Central memory CD8-positive, alpha-beta T cell (primary cell): ENCODE measurements at places on chromosomes 2 and 18.

- DNase-seq: no peak
These were observed 62.1 kb downstream of the LRRFIP1 start for GRCh38 chr2:237689336-237690131.

DNA sequence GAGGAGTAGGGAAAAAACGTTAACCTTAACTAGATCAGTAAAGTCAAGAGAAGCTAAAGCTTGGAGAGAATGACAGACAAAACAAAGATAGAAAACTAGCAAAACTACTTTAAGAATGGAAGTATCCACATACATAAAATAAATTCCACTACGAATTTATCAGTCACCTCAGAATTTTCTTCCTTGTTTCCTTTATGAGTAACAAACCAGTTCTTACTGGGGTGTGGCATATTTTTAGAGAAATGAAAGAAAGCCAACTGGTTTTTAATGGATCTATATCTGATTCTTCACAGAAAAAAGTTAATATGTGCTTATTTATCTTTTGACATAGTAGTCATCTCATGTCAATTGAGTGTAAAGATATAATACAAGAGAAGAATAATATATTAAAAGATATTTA is 2033.7 kb upstream of the CELF4 start:
- no peak for DNase-seq

- DNase-seq: no peak
These were observed 259.0 kb upstream of the HNMT start for GRCh38 chr2:137705296-137705695.

DNA sequence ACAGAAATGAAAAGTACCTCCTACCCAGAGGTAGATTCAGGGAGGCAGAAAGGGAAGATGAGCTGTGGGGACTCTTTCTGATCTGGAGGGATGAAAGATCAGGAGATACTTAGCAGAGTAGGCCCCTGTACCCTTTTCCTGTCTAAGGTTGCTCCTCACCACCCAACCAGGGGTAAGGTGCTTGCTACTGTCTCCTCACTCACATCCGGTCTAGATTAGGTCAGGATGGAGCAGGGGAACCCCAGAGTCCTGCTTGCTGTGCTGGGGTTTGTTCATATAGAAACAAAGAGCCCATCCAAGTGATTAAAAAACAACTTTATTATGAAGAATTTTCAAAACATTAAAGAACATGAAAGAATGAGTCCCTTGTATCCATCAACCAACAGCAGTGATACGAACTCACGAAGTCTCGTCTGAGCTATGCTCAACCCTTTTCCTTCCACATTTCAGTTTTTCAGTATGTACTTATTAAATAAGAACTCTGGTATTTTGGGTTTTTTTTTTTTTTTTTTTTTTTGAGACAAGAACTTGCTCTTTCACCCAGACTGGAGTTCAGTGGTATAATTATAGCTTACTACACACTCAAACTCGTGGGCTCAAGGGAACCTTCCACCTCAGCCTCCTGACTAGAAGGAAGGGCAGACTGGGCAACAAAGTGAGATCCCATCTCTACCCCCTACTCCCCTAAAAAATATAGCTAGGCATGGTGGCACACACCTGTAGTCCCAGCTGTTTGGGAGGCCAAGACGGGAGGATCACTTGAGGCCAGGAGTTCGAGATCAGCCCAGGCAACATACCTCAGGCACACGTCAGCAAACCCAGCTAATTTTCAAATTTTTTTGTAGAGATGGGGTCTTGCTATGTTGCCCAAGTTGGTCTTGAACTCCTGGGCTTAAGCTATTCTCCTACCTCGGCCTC is 28.5 kb upstream of the MCFD2 start:
- DNase-seq: no peak

- no peak for DNase-seq
These were observed 92.9 kb upstream of the WDR75 start for GRCh38 chr2:189348369-189348768.

- DNase-seq: no peak
These were observed 192.6 kb upstream of the GLI2 start for GRCh38 chr2:120542911-120543527.

- DNase-seq: no peak
These were observed 77.4 kb upstream of the ARHGAP28 start for GRCh38 chr18:6652098-6652497.

DNA sequence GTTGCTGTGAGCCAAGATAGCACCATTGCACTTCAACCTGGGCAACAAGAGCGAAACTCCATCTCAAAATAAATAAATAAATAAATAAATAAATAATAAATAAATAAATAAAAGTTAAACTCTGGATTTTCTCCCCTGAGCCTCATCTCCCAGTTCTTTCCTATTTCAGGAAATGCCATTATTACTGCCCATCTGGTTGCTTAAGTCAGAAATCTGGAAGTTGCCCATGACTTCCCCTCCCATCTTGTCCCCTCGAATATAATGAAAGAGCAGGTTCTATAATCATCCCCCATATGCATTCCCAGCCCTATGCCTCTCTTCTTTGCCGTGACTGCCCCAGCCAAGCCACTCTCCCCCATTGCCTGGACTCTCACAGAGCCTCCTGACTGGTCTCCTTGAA is 4.2 kb upstream of the PSD4 start:
- no peak for DNase-seq

DNA sequence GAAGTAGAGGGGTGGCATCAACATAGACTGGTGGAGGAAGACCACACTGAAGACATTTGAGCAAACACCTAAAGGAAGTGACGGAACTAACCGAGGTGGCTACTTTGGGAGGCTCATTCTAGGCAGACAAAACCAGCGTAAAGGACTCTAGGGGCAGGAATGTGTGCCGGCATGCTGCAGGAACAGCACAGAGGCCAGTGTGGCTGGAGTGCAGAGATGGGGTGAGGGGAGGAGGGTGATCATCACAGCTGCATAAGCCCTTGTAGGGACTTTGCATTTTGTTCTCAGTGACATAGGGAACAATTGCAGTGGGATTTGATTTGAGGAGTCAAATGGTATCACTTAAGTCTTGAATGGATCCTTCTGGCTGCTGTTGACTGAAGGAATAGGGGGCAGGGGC is 253.5 kb downstream of the NCKAP5 start:
- DNase-seq: no peak

DNA sequence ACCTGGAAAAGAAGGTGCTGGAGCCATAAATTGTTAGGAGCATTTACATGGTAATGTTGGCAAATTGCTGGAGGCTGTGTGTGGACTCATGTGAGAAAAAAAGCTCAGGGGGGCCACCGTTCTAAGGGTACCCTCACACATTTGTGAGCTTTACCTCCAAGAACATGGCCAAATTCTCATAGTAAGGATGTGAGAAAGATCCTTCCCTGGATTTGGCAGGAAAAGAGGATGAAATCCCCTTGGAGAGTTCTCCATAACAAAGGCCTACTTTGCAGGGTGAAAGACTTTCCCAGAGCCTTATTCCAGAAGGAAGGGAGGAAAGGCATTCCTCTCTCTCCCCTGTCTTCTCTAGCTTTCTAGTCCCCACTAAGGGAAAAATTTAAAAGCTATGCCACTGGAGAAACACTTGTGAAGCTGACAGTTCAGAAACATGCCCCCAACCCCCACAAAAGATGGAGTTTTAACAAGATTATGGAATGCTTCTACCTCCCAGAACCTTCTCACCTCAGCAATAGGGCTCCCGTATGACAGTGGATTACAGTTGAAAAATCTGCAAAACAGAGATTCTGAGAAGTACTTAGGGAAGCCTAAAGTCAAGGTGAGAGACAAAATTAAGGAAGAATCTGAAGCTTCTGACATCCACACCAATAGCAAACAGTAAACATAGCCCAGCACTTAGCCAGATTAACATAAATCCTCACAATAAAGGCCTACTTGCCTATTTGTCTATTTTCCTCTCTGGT is 20.2 kb upstream of the ERMN start:
- DNase-seq: no peak

- DNase-seq: no peak
These were observed 343.5 kb downstream of the RBM43 start for GRCh38 chr2:150917961-150918713.

- no peak for DNase-seq
These were observed 66.1 kb downstream of the RBBP8 start for GRCh38 chr18:22999212-22999611.

GRCh38 chr2:174051741-174052583 is 86.8 kb upstream of the SP3 start:
- no peak for DNase-seq

GRCh38 chr18:23087352-23087751 is 47.9 kb upstream of the CABLES1 start:
- no peak for DNase-seq

- peak; percentile 54 for DNase-seq
These were observed 1.6 kb upstream of the PSTPIP2 start for GRCh38 chr18:46073474-46074331.

GRCh38 chr18:26453386-26453901 is 94.9 kb downstream of the KCTD1 start:
- no peak for DNase-seq

GRCh38 chr2:43332653-43333052 is 106.2 kb upstream of the ZFP36L2 start:
- no peak for DNase-seq

GRCh38 chr2:6054161-6054671 is 362.0 kb downstream of the SOX11 start:
- DNase-seq: no peak

GRCh38 chr2:105610576-105611332 is 134.0 kb upstream of the NCK2 start:
- no peak for DNase-seq

DNA sequence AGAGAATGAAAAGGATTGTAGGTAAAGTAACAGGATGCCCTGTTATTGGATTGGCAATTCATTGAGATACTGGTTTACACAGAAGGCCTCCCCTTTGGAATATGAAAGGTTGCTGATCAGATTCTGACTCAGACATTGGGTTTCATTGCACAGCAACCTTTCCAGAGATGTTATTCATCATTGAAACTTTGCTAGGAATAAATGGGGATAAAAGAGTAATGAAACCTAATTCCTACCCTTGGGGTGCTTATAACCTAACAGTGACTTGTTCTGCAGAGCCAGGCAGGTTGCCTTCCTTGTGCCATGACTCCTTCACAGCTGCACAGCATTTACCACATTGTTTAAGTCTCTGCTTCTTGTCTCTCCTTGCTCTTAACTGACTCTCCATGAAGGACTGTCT is 5.0 kb downstream of the NAB1 start:
- no peak for DNase-seq

DNA sequence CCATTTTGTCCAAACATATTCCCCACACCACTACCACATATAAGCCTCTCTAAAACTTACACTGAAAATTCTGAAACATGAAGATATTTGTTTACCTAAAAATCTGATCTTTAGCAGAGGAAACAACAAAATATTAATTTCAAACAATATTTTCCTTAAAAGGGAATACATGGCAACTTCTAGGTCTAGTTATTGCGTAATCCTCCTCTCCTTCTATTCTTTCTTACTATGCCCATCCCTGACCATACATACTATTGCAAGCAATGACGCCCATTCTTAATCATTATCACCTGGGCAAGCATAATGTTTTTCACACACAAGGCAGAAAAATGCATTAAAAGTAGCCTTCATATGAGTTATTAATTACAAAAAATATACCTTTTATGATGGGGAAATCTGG is 372.6 kb downstream of the ZEB2 start:
- DNase-seq: no peak

DNA sequence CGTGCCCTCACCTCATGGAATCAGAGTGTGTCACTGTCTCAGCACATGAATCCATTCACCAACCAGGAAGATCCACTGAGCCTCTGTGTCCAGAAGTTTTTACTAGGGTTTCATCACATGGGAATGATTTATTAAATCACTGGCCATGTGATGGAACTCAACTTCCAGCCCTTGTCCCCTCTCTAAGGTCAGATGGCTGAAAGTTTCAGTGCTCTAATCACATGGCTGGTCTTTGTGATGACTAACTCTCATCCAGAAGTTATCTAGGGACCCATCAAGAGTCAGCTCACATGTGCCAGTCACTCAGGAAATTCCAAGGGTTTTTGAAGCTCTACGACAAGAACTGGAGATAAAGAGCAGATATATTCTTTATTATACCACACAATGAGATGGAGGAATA is 140.5 kb upstream of the GYPC start:
- no peak for DNase-seq

DNA sequence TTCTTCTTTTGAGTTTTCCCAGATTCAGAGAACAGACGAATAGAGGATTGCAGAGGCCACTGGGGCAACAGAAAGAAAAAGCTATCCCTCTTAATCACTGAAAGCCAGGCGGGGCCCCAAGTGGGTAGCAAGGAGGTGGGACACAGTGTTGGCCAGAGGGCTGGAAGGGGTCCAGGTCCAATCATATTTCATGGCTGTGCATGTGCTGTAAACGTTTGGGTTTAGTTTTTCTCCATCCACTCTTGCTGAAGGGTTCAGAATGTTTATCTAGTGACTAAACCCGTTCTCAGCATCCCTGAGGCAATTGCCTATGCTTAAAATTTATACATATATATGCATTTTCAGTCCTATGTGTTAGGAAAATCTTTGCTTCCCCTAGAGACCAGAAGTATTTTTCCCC is 99.4 kb upstream of the EPHA4 start:
- no peak for DNase-seq

- no peak for DNase-seq
These were observed 545 bp downstream of the MPP4 start for GRCh38 chr2:201697899-201698298.

- no peak for DNase-seq
These were observed 452.7 kb upstream of the HNMT start for GRCh38 chr2:137511526-137511925.

GRCh38 chr2:200596774-200597570 is 11.2 kb downstream of the AOX1 start:
- DNase-seq: no peak

DNA sequence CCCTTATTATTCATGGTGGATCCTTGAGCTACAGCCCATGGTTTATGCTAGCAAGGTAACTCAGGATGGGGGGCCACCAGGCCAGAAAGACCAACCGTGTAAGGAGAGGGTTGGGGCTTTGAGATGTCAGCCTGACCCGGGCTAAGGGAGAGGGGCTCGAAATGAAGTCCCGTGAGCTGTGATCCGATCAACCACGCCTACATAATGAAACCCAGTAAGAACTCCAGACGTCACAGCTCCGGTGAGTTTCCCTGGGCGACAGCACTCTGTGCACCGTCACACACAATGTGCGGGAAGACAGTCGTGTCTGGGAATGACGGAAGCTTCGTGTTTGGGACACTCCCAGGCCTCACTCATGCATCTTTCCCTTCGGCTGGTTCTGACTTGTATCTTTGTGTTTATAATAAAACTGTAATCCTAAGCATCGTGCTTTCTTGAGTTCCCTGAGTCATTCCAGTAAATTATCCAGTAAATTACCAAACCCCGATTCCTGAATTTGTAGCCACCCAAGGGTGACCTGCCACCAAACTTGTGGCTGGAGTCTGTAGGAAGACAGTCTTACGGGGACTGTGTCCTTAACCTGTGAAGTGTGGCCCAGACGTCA is 44.2 kb downstream of the CYP27C1 start:
- no peak for DNase-seq

GRCh38 chr2:217337771-217338170 is 477.9 kb upstream of the TNP1 start:
- DNase-seq: no peak
